IMR-90 (cell line): ENCODE measurements at places on chromosomes 1 and 21. TPM values are rescaled to one million over a fixed set of nuclear protein-coding genes. Genes with fewer than 3 reads are reported as not detected.

The LY9 gene
- not detected in 2 replicates for total RNA-seq

The CYYR1 gene
- not detected in 2 replicates for total RNA-seq

The CD164L2 gene
- not detected in 2 replicates for total RNA-seq

The RRAGC gene
- 7.2 and 11.7 TPM in 2 replicates for total RNA-seq

The CLCA2 gene
- under 0.01 and 0.18 TPM in 2 replicates for total RNA-seq

- DNase-seq, result no peak
Observed at GRCh38 chr1:89670163-89670562, 37.2 kb downstream of the LRRC8C start.

DNA sequence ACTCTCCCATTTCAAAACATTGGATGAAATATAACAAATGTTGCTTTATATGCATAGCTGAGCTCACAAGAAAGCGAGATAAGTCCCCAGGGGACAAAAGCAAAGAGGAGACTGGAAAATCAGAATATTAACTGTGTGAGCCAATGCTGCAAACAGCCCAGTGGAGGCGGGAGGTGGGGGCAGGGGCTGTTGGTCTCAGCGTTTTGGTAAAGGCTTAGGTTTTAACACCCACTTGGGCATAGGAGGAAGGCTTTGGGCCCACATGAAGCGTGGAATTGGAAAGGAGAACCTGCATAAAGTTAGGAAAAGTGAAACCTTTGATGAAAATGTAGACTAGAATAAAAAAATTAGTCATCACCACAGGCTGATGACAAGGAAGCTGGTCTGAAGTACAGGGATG is 30.2 kb upstream of the SMIM12 start:
- no peak for DNase-seq

DNA sequence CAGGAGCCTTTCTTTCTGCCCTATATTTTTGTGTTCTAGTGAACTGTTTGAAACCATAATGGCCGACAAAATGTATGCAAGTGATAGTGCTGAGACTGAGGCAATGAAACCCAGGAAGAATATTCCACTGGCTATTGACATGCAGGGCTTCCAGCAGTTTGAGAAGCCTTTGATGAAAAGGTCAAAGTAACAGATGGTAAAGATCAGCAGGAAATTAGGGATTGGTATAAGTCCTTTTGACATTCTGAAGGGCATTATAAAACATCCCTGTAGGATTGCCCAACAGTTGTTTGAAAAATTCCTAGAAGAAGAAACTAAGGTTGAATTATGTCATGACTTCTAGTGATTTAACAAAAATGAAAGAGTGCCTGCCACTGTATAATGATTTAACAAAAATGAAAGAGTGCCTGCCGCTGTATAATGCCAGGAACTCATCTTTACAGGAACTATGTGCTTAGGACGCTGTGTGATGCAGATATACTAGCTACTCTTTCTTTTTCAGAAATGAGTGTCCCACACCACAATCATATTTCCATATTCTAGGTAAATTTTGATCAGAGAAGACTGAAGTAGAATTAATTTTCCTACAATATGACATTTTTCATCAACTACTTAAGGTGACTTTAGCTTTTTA is 283.9 kb upstream of the ST6GALNAC5 start:
- no peak for DNase-seq

DNA sequence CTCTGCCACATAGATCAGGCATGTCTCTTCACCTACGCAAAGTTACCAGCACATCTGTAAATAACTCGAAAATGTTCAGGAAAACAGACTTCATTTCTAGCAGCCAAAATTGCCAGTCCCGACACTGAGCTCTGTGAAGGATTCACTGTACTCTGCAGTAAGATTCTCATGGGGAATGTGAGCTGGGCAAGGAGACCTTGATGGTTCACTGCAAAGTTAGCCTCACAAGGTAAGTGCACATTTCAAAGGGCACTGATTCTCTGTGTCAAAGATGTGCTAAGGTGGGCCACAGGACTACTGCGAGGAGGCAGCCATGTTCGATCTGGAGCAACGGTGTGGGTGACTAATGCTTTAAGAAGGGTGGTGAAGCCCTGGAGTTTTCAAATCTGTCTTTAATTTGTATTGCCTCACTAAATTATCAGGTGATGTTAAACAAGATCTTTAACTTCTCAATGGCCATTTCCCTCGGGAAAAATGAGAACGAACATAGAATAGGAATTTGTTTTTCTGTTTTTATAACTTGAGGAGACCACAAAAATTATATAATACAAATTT is 25.2 kb downstream of the STPG1 start:
- DNase-seq, result no peak

DNA sequence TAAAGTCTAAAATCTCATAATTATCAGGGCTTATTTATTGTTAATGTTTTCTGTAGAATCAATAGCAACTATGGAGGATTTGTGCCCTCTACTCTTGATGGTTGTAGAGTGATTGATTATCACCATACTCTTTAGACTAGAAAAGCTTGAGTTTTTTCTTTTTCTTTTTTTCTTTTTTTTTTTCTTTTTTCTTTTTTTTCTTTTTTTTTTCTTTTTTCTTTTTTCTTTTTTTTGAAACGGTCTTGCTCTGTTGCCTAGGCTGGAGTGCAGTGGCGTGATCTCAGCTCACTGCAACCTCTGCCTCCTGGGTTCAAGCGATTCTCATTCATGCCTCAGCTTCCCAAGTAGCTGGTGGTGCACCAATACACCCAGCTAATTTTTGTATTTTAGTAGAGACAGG is 29.7 kb downstream of the TOR1AIP1 start:
- no peak for DNase-seq

DNA sequence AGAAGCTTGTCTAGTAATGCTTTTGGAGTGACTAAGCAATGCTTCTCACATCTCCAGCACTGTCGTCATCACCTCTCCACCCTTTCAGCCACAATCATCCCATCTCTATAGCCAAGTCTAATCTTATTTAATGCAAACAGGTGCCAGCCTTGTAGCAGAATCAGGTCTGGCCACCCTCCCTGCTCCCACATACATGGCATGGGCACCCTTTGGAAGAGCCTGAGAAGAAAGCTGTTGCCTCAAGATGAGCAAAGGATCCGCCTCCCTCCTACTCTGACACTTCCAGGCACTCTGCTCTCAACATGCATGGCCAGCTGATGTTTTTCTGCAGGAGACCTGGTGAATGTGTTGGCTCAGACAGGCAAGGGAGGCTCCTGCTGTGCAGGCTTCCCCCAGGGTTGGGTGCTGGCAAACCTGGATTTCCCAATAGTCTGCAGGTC is 113.1 kb upstream of the GRIK3 start:
- no peak for DNase-seq

DNA sequence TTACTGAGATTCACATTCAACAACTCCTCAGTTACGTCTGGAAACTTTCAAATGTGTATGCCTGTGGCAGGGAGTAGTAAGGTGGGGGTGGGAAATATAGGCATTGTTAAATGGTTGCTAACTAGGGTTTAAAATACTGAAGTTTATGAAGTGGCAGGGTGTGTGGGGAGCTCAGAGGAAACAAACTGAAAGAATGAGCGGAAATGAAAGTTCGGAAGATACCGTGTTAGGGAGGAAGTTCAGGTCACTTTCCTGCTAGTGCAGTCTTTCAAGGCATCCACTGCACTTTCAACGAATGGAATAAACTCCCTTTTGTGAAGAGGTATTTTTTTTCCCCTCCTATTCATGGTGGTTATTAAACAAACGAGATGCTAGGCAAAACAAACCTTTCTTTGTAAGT is 19.7 kb downstream of the SYNJ1 start:
- DNase-seq, result no peak

DNA sequence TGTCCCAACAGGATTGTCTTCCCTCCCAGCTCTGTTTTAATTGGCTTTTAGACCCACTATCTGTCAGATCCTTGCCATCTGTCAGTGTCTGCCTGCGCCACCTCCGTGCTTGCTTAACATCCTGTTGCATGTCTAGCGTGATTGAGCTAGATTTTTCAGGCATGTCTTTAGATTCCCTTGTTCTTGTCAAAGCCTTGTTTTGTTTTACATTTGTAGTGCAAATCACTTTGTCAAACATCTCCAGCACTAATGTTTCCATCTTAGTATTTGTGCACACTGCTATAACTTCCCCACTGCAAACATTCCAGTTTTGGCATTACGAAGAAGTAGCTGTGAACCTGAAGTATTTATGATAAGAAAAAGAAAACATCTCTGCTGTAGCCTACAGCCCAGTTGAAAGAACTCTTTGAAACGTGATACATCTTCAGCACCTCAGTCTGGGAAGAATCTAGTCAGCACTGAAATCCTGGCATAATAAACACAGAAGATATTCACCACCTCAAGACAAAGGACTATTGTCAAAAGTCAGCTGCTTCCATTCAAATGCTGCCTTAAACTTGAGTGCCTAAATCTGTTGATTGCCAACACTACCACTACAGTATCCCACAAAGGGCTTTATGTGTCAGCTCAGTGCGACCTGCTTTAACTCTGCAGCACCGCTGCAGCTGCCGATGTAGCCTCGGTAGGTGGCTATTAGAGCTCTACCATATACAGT is 105.0 kb downstream of the FNBP1L start:
- DNase-seq, result peak; percentile 53

- peak; percentile 55 for DNase-seq
Observed at GRCh38 chr1:93537924-93538323, 90.0 kb downstream of the FNBP1L start.

DNA sequence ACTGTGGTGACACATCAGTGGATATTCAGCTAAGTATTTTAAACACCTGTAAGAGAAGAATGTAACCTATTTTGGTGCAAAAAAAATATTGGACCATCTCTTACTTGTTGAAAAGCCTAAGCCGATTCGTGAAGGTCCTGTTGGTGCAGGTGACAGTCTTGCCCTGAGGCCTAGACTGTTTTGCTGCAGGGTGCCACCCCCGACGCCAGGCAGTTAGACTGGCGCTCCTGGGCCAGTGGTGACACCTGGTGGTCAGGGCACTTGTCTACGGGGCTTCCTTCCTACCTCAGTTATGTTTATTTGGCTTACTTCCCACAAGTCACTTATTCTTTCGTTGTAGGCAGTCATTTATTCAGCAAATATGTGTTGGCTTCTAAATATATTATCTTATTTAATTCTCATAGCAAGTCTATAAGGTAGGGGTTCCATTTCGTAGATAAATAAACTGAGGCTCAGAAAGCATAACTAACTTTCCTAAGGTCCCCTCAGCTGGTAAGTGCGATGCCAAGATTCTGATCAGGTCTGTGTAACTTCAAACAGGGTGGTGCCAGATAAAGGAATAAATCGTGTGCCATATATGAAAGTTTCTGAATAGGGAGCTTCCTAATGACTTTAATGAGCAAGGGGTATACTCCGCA is 1.9 kb downstream of the EEIG2 start:
- no peak for DNase-seq

GRCh38 chr1:1597275-1597930 is 2.5 kb downstream of the FNDC10 start:
- DNase-seq, result no peak
